ENCODE measurements at places on chromosomes 13 and 19.

GRCh38 chr13:114244637-114245036 lies 9.9 kb downstream of the CDC16 start:
- no peak for DNase-seq

DNA sequence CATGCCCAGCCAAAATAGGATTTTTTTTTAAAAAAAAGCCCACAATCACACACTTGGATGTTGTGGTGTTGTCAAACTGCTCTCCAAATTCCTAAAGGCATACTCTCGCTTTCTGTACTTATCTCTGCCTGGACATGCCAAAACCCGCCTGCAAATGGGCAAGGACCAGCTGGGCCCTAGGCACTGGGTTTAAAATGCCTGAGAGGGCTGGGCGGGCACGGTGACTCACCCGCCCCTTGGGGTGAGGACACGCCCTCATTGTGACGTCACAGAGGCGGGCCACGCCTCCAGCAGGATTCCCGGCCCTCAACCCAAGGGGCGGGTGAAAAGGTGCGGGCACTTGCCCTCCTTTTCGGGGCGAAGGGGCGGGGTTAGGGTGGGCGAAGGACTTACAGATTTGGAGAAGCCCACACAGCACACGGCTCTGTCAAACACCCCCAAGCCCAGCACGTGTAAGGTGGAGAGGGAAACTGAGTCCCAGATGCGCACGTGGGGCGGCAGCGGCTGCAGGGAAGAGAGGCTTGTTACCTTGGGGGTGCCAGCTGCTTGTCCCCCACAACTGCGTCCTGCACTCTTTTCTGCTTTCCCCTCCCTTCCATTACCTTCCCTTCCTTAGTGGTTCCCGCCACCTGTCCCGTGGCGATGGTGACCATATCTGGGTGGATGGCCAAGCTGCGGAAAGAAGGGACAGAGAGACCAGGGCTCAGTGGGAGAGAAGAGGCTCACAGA lies 6.6 kb downstream of the EML2 start:
- DNase-seq, result no peak

DNA sequence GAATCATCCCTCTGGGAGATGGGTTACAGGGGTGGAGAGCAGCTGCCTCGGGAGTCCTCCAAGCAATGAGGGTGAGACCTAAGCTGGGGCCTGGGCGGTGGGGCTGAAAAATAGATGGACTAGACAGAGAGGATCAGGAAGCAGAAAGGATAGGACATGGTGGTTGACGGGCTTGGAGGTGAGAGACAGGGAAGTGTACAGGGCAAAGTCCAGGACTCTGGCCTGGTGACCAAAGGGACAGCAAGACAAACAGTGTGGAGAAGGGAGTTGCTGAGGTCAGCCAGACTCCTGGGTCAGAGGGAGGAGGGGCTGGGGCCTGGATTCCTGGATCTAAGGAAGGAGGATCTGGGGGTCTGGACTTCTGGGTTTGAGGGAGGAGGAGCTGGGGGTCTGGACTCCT lies 5.5 kb downstream of the PHLDB3 start:
- no peak for DNase-seq

GRCh38 chr19:57436417-57436816 lies 1.3 kb downstream of the ZNF749 start:
- DNase-seq, result no peak

DNA sequence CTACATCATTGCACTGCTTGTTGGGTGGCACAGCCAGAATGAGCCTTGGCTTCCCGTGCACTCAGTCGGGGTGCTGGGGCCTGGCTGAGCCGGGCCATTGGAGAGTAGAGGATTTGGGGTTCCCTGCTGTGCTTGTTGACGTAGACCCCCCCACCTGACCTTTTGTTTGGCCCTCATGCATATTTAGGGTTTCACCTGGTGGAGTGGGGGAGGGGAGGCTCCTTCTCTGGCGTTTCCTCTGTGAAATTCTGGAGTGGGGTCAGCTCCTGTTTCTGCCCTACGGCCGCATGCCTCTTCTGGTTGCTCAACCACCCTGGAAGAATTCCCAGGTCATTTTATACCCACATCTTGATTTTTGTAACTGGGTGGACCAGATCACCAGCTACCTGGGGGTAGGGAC lies 82.8 kb downstream of the SIPA1L3 start:
- no peak for DNase-seq

DNA sequence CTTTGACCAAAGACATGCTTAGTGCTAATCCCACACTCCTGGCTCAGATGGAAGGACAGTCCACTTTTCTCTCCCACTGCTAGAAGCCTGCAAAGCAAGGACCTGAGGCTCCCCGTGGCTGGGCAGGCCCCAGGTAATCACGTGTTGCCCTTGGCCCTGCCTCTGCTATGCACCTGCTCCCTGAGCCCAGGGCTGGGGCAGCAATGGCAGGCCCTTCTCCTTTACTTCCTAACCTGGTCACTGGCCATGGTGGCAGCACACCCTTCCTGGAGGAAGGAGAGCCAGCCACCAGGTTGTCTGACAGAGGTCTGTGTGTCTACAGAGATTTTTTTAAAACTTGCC lies 27.9 kb upstream of the ZNF492 start:
- no peak for DNase-seq

GRCh38 chr19:34997071-34997617 lies 3.0 kb upstream of the GRAMD1A start:
- no peak for DNase-seq

- no peak for DNase-seq
Measured at GRCh38 chr19:32174386-32175113, 170.9 kb upstream of the ZNF507 start.

- no peak for DNase-seq
Measured at GRCh38 chr19:27776524-27776923, 1436.4 kb downstream of the UQCRFS1 start.

GRCh38 chr13:114106526-114106925 lies 25.9 kb downstream of the RASA3 start:
- DNase-seq, result no peak

GRCh38 chr19:32199501-32200040 lies 145.8 kb upstream of the ZNF507 start:
- no peak for DNase-seq

DNA sequence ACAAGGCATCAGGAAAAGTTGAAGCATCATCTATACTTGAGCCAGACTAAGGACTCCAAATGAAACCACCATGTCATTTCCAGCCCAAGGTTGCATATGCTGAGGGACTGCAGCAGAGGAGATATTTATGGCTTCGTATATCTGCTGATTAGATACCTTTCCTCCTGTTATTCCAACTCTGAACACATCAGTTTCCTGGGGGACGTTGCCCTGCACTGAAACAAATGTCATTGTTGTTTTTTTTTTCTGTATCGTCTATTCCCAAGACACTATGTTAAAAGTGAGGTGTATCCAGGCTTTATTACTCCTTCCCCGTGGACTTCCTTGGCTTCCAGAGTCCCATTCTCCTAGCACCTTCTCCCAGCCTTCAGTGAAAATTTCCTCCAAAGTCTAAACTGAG lies at the start of gene OR7A17:
OR7A17 (minus strand) TSS at position 101 of the 400 bp plus-strand sequence. CDS start 4,777 bp downstream, outside the sequence.
- DNase-seq, result no peak

GRCh38 chr19:1789261-1790041 lies 22.6 kb downstream of the ATP8B3 start:
- no peak for DNase-seq

DNA sequence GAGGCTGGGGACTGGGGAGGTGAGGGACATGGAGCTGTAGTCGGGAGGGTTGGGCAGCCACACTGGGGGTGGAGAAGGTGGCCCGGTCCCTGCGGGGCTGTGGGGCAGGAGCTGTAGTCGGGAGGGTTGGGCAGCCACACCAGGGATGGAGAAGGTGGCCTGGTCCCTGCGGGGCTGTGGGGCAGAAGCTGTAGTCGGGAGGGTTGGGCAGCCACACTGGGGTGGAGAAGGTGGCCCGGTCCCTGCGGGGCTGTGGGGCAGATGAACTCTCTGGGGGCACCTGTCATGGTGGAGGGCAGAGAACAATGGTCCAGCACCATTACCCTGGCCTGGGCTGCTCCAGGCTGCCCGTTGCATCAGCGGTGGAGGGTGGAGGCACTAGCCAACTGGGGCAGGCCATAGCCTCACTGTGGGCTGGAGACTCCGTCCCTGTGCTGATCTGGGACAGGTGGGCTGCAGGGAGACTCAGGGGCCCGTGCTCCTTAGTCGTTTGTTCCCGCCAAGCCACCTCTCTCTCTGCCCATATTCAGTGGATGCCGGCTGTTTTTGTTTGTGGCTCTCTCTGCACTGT lies 51.4 kb downstream of the ATP11A start:
- DNase-seq, result no peak

DNA sequence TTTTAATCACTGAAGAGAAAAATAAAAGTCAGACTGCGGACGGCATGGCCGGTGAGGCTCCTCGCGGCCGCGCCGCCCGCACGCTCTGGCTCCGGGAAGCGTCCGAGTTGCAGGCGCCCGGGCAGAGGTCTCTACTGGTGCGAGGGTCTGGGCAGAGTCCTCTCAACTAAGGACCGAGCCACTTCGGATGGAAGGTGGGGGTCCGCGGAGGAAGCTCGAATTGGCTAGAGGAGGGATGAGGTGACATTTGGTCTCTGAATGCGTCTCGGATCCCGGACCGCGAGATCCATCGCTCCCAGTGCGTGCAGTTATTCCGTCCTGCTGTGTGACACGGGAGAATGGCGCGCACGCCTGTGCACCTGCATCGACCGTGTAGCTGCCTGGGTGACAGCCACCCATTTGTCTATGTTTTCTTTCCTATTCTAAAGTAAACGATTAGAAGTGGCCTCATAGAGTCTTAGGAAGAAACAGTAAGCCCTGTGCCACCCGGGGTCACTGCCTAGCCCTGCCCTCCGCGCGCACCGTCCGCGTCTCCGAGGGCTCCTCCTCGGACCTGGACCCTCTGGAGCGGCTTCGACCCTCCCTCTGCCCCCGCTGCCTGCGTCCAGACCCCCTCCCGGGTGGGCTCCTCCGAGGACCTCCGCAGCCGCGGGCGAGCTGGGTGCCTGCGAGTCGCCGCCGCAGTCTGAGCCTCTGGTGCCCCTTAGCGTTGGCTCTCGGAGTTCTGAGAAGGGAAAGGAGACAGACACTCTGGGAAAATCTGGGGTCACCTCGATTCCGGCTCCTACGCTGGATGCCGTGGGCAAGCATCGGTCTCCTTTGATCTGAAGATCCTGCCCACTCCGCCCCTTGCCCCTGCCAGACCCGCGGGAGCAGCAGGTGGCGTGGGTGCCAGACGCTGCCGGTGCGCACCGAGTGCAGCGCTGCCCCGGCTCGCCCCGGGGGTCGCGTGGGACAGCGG lies 347.4 kb downstream of the LIG4 start:
- DNase-seq, result no peak

DNA sequence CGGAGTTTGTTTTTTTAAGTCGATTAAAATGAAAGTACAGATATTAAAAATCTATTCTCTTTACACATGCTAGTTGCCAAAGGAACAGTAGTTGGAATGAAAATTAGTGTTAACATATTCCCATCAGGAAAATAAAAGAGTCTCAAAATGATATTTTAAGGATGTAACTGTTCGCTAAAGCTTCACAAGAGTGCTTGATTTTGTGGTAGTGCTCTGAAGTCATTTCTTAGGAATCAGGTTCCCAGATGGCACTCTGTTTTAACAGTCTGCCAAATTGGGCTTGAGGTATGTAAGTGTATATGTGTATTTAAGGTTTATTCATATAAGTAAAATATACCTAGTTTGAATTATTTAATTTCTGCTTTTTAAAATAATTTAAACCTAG lies 128.8 kb downstream of the LMO7 start:
- DNase-seq, result no peak

DNA sequence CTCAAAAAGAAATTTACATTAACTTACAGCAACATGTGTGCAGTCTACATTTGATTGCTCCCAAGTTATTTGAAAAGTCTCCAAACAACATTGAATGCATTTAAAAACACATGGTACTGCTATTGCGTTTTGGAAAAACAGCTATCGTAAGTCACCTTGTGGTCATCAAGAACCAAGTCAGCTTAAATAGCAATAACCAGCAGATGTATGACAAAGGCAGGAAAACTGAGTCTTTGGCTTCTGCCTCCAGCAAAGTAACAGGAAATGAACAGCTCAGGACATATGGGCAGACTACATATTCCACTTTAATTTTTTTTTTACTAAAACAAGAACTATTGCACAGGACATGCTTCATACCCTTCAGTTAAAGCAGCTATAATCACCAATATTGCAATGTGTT lies 580.6 kb upstream of the SPRY2 start:
- no peak for DNase-seq

DNA sequence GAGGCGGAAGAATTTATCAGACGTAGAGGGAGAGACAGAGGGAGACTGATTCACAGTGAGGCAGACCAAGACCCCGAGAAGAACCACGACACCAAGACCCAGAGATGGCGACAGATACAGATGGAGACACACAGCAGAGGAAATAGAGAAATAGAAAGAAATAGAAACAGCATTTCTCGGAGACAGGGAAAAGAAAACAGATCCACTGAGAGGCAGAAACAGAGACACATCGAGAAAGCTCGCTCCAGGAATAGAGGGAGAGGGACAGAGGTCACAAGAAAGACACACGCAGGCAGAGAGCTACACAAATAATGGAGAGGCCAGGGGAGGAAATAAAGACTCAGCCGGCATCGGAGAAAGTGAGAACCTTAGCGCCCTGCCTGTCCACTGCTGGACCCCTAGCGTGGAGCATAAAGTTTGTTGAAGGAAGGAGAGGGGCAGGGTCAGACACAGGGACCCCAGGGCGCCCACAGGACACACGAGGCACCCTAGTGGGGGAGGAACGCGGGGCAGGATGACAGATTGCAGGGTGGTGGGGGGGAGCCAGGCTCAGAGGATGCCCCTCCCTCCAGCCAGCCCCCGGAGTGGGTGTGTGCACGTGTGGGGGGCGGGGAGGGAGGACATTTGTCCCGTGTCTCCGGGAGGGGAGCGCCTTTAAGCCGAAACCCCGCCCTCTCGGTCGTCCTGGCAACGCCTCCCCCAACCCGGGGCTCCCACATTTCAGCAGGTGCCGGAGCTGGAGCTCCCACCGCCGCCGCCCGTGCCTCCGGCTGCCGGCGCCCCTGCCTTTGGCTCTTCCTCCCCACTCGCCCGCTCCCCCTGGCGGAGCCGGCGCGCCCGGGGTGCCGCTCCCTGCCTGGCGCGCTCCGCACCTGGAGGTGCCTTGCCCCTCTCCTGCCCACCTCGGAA lies at the start of gene PRKCG:
PRKCG (plus strand) TSS at position 716 of the 909 bp plus-strand sequence. CDS start 298 bp downstream, outside the sequence.
- DNase-seq, result no peak

DNA sequence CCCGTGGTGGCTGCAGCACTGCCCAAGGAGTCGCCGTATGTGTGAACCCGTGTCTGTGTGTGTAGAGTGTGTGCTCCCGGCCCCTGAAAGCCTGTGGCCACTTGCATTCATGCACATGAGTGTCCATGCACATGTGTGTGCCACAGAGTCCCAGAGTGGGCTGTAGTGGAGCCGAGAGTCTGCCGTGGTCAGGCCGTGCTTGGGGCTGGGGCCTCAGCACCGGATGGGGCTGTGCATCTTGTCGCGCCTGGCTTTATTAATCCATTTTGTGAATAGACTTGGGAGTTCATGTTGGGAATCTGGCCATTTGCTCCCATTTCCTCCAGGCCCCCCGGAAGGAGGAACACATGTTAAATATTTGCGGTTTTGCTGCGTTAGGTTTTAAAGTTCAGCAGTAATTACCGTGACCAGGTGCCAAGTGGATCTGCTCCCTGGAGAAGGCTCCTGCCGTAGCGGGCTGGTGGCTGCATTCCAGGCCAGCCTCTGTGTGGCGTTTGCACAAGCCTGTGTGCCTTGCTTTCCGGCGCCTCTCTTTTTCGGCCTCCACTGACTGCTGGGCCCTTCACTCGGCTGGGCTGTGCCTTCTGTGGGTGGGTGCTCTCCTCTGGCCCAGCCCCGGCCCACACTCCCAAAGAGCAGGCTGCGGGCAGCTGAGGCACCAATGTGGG lies 69.2 kb upstream of the KCTD15 start:
- no peak for DNase-seq

- DNase-seq, result no peak
Measured at GRCh38 chr13:109712124-109712722, 74.2 kb downstream of the IRS2 start.
